AML-193 (cell line): ENCODE measurements at places on chromosomes 2 and 18.

DNA sequence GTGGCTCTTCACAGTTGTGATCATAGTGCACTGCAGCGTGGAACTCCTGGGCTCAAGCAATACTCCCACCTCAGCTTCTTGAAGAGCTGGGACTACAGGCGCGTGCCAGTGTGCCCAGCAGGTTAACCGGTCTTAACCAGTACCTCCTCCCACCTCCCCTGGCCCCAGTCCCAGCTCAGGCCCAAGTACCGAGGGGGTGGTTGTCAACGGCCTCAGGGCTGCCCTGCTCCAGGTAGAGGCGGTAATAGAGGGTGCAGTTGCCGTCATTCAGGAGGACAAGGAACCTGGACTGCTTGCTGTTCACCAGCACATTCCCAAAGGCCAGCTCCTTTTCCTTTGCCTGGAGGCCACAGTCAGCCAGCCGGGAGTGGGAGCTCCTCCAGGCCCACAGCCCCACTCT is 19.7 kb downstream of the CFAP65 start:
- DNase-seq = no peak

GRCh38 chr2:64716569-64716968 is 62.9 kb upstream of the SERTAD2 start:
- DNase-seq = no peak

GRCh38 chr2:112143150-112143549 is 5.0 kb downstream of the FBLN7 start:
- no peak for DNase-seq

DNA sequence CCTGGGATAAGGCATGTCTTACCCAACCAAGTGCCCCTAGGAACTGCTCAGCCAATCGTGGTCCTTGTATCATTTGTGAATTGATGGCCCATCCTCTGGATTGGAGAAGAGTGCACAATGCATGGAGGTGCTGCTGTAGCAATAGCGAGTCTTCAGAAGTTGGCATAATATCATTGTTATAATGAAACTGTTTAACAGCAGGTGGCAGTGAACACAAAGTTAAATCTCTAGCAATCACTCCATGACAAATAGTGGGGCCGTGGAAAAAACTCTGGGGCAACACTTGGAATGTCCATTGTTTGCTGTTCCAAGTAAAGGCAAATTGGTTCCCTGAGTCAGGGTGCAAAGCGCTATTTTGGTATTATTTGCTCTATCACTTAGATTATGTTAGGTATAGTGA is 11.4 kb downstream of the REG1A start:
- DNase-seq = no peak

- no peak for DNase-seq
Measured at GRCh38 chr18:59604877-59605276, 92.3 kb downstream of the CCBE1 start.

- DNase-seq = no peak
Measured at GRCh38 chr2:67838205-67838604, 224.6 kb downstream of the C1D start.

GRCh38 chr2:69811591-69811990 is 17.9 kb upstream of the GMCL1 start:
- no peak for DNase-seq

- DNase-seq = peak; percentile 91
Measured at GRCh38 chr2:68714866-68715265, 19.7 kb upstream of the ARHGAP25 start.

DNA sequence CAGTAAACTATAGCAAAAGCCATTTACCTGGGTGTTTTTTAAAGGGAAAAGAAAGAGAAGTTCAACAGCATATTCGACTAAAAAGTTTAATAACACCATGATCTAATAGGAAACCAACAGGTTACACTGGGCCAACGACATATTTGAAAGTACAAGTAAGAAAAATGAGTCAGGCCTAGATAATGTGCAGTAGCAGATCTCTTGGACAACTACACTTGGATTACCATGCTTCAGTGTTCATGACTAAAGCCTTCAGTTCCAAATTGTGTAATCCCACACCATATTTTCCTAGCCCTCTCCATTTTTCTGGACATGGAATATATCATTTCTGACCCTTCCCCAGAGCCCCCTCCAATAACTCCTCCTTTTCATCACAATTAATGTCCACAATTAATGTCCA is 39.1 kb upstream of the FIGN start:
- DNase-seq = no peak

DNA sequence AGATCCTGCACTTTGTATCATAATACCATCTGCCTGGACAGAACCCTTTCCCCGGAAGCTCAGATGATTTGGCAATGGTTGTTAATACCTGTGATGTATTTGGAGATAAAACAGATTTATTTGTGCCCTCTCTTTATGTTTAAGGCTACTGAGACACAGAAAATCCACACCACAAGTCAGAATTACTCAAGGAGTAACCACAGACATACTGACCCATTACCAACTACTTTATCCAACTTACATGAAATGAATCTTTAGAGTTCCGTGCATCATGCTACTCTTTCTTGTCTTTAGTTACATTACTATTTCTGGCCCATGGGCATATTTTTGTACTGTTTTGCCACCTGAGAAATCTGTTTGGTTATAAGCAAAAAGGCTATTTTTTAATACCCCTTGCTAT is 384.0 kb downstream of the STK39 start:
- no peak for DNase-seq

DNA sequence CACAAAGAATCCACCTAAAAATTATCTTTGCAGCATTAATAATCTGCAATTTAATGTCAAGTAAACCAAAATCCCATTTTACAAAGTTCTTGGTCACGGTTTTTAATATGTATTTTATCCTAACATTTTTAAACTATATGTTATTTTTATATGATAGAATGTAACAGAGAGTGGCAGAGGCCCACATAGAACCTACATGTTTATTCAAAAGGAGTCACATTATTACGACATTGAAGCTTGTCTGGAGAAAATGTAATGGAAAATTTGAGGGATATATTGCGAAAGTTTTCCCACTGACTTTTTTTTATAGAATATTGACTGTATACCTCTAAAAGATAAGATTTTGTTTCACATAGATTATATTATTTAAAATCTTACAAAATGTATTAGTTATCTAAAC is 89.7 kb upstream of the COL3A1 start:
- DNase-seq = no peak

DNA sequence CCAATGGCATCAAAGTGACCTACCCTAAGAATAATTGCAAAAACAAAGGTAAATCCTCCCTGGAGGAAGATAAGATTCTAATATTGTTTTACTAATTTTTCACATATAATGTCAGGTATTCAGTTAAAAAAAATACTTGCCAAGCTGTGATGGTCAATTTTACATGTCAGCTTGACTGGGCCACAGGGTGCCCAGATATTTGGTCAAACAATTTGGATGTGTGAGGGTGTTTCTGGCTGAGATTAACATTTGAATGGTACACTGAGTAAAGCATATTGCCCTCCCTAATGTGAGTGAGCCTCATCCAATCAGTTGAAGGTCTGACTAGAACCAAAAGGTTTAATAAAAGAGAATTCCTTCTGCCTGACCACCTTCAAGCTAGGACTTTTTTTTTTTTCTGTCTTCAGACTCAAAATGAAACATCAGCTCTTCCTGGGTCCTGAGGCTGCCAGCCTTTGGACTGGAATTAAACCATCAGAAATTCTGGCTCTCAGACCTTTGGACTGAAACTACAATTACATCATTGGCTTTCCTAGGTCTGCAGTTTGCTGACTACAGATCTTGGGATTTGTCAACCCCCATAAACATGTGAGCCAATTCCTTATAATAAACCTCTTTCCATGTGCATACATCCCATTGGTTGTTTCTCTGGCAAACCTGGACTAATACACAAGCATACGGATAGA is 65.4 kb downstream of the LDAH start:
- no peak for DNase-seq

DNA sequence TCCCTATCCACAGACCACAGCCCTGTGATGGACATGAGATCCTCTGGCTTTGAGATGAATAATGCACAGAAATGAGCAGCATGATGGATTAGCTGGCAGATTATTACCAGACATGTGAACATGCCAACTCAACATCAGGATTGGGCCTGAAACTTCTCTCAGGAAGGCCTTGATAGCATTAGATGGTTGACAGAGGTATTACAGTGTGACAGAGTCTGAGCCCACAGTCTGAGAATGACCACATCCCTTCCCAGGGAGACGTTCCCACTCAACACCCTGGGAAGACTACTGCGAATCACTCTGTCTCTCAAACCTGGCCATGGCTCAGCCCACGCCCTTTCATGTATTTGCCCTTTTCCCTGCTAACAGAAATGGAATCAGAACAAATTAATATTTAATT is 66.9 kb downstream of the BCL11A start:
- no peak for DNase-seq

GRCh38 chr2:135256531-135257260 is 204.6 kb downstream of the RAB3GAP1 start:
- DNase-seq = no peak

DNA sequence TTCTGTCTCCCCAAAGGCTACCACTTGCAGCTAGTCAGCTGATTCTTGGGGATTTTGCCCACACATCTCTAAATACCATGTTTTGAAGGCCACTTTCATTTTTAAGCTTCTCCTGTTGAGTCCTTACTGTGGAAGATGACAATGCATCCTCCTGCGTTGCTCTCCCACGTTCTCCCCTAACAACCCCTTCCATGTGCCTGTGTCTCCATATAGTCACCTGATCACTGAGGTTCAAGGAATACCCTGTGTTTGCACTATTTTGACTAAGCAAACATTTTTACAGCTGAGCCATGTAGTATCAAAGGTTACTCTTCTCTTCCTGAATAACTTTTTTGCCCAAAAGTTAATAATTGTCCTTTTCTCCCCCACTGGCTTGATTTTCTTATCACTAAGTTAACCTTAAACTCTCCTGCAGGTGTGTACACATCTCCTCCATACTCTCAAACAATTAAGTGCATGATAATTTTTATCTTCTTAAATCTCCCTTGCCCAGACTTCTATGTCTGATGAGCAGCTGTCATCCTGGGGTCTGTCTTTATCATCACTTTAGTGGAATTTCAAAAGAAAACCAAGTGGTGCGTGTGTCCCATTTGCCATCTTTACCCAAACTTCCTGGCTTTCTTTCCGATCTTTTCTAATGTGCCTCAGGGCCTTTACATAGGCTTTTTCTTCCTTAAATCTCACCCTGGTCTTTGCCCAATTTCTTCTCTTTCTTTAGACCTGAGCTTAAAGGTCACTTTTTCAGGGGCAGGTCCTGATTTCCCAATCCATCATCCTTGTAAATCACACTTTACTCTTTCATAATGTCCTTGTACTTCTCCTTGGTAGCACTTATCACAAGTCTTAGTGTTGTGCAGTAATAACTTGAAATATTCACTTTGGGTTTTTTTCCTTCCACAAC is 85.2 kb upstream of the SPATS2L start:
- no peak for DNase-seq

DNA sequence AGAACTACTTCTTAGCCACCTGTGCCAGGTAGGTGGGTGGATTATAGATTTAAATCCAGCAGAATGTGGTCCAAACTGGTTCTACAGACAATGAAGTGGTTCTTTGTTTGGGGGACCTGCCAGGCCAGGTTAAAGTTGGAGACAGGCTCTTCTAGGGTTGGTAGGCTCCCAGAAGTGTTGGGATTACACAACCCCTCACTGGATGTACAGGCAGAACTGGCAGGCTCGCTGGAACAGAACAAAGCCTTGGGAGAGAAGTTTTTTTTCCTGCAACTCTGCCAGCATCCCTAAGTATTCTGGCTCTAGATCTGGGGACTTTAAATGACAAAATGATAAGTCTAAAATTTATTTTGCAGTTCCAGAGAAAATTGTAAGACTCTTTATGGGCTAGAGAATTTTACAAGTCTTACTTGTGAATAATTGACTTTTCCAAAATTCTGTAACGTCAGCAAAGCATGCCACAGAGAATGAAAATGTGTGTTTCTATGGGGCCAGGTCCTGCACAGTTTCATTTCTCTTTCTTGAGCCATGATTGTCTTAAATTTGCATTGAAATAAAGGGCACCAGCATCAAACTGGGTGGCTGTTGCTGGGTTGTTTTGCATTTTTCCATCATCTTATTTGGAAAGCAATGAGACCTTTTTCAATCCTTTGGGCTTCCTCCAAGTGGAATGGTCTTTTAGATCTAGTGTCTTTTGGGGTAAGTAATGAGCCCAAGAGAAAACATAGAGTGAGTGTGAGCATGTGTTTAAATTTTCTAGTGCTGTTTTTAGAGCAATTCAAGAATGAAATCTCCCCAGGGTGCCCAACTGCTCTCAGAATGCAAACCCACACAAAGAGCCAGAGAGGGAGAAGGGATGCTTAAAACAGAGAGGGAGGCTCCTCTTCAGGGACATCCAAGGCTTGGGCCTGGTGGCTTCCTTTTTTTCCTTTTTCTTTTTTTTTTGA is 32.4 kb upstream of the ATL2 start:
- no peak for DNase-seq

DNA sequence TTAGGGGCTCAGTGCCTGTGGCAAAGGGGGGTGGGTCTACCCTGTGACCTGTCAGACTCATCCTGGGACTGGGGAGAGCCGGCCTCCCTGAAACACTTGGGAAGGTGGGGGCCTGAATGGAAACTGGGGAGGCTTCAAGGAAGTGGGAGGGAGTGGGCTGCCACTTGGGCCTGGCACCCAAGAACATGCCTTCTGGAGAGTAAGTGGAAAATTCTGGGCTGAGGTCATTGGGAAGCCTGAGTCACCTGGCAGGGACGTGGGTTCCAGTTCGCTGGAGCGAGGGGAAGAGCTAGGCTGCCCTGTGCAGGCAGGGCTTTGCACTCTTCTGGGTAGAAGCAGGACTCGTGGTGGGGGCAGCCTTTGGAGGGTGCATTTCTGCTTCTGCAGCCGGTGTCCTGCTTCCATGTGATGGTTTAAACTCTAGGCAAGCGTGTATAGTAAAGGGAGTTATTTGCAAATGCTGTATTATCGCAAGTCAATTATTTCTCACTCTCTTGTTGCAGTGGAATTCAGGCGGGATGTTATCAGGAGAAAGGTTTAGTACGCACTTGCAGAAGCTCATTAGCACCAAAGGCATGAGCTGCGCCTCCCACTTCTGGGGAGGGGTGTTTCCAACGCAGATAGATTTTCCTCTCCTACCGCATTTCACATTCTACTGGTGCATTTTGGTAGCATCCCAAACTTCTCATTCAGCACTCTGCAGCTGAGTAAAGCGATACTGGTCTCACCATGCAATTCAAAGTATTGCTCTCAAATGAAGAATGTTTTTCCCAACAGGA is 3.8 kb downstream of the LRRFIP1 start:
- no peak for DNase-seq

GRCh38 chr2:164745012-164745797 is 96.4 kb downstream of the COBLL1 start:
- no peak for DNase-seq

- DNase-seq = no peak
Measured at GRCh38 chr18:29871246-29871645, 1171.3 kb downstream of the DSC3 start.

- DNase-seq = no peak
Measured at GRCh38 chr2:20381457-20381856, 30.8 kb upstream of the PUM2 start.

GRCh38 chr18:38606841-38607240 is 1041.2 kb upstream of the CELF4 start:
- no peak for DNase-seq
